ENCODE measurements at places on chromosomes 7 and 10.

DNA sequence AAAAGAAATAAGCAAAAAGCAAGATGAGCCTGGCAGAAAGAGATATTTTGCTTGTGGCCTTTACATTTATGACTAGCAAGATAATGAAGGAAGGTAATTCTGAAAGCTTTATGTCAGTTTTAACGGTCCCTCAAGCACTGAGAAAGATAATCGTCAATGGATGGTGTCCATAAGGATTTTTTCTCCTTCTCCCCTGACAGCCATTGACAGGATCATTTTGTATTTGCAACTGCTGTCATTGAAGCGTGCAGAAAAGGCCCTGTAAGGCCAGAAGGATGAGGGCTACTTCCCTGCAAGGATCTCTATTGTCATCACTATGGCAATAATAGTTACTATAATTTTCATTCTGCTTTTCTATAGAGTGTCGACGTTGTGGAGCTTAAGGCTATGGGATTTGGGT, 994 bp upstream of the LRGUK start:
- no peak for DNase-seq

DNA sequence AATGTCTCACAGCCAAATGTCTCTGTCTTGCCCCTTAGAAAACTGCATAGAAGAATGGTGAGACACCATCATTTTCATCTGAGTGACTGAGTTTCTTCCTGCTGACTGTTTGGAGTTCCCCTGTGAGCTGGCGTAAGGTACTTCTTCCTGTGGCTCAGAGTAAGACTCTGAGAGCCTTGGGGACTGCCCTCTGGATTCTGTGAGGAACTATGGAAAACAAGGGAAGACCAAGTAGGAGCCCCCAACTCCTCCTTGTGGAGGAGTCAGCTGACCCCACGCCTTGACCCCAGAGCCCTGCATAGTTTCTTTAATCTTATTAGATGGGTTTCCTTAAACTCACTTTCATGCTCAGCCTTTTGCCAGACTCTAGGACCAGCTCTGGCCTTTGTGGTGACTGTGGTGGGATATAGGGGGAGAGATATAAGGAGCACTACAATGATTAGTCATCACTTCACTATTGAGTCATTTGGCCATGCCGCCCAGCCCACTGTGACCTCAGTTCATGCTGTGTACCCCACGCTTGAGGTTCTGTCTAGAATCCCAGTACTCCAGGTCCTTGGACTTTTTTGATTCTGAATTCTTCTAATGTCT, 51.8 kb upstream of the FAM133B start:
- peak; percentile 83 for DNase-seq

- DNase-seq, result no peak
These were observed 2.9 kb downstream of the GLCCI1 start for GRCh38 chr7:7971308-7972040.

DNA sequence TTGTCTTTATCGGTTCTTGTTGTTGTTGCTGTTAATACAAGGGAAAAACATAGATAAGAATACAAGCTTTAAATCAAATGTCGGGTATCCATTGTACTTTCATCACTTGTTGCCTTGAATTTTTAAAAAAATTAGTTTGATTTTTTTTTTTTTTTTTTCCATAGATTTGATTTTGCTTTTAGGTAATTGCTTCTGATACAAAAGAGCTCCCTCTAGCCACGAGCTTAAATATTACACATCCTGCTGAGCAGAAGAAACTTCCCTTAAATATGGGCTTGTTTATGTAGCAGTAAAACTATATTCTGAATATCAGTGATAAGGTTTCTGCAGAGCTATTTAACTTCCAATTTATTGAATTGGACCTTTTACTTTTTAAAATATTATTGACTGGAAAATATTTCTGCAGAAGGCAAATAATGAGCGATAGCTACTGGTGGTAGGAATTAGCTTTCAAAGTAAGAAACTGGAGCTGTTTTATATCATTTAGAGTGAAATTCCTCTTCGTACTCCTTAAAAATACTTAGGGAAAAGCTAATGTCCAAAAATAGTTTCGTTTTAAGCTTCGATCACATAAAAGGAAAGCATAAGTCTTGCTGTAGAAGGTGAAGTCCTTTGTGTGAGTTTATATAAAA, 216.9 kb downstream of the POLR1F start:
- peak; percentile 41 for DNase-seq

DNA sequence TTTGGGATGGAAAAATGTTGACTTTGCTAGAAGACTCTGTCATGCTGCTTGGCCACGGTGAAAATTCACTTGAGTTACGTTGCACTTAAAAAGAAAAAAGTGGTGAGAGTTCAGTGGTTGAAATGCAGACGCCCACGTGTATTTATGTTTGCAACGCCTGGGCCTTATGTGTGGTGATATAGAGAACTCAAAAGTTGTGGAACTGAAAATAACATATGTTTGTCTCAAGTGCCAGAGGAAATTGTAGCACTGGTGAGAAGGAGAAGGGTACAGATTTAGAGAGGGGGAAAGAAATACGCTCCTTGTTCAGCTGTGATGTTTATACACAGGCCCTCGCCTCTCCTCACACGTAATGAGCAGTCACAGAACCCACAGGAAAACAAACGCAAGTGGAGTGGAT, 73.6 kb downstream of the EMX2 start:
- no peak for DNase-seq

DNA sequence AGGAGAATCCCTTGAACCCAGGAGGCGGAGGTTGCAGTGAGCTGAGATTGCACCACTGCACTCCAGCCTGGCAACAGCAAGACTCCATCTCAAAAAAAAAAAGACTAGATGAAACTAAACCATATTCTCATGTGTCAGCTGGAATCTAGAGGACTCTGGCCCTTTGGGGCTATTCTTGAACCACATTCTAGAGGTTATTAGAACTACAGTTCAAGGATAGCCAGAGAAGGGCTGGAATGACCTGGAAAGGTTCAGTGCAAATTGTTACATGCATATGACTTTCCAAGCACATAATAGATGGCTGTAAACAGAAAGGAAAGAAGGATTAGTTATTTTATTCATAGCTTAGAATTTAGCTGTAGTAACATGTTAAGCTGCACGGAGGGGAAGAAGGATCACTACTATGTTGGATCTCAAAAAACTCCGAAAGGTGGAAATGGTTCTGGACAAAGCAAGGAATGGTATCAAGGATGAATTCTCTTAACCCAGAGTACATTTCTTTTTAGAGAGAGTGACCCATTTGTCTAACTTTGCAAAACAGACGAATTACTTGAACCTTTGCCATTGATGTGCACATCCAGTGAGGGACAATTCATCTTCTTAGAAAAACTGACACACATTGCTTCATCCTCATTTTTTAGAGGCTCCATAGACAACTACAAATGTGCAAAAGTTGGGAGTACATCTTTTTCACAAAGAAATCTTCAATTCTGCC, 124.0 kb upstream of the SAMD8 start:
- no peak for DNase-seq

DNA sequence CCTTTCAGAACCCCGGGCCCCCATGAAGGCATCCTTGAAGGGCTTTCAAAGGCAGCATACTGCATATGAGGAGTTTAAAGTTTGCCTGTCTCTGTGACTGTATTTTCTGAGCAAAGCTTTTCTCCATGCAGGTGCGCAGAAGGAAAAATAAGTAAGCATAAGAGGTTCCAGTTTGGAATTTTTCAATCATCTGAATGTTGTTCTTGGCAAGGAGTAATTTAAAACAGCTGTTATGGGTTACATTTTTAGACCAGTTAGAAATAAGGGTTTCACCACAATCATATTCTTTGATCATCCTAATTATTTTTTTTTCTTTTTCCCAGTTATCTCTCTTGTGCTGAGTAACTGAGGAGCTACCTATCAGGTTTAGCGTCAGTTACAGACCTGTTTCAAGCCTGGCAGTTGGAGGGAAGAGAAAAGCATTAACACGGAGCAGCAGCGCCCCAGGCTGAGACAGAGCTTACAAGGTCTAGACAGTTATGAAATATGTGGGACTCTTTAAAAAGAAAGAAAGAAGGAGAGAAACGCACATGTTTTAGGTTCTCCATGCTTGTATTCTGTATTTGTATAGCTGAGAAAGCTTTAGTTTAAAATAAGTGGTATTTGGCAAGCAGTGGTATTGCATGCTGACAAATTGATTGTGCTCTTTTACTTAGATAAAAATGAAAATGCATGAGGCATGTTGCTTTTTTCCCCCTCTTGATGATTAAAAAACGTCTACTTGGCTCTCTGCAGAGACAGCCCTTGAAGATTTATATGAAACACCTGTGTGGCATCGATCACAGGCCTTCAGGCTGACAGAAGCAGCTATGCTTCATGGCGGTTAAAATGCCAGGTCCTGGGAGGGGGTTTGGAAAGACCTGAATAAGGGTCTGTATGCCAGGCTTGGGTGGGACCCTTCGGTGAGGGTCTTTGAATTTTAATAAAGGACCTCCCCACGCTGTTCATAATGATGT, 157.6 kb downstream of the GRK5 start:
- no peak for DNase-seq

- peak; percentile 83 for DNase-seq
These were observed 16.8 kb upstream of the ABCB5 start for GRCh38 chr7:20598459-20599309.

Measured in suppressor macrophage treated with lipopolysaccharide for 1 hour (primary cell).